ENCODE measurements at places on chromosomes 3 and 15.

- DNase-seq: peak; percentile 78
These were observed 255.7 kb upstream of the GRM7 start for GRCh38 chr3:6605227-6605626.

GRCh38 chr3:72065872-72066641 is 281.1 kb upstream of the PROK2 start:
- DNase-seq: no peak

GRCh38 chr3:128473180-128473519 is 6.5 kb upstream of the DNAJB8 start:
- DNase-seq: no peak

DNA sequence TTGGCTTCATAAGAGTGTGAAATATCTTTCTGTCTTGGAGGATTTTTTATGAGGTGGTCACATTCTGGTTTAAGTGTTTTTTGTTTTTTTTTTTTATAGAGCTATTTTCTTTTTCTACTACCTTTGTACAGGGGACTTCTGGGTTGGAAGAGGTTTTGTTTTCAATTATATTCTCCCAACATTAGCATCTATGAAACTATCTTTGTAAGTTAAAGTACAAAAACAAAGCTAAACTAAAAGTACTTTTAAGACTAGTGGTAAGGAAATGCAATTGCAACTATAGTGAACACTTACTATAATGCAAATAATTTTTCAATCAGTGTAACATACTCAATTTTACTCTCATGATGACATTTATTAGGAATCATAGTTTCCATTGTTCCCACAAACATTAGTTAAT is 688.2 kb downstream of the SI start:
- DNase-seq: no peak

DNA sequence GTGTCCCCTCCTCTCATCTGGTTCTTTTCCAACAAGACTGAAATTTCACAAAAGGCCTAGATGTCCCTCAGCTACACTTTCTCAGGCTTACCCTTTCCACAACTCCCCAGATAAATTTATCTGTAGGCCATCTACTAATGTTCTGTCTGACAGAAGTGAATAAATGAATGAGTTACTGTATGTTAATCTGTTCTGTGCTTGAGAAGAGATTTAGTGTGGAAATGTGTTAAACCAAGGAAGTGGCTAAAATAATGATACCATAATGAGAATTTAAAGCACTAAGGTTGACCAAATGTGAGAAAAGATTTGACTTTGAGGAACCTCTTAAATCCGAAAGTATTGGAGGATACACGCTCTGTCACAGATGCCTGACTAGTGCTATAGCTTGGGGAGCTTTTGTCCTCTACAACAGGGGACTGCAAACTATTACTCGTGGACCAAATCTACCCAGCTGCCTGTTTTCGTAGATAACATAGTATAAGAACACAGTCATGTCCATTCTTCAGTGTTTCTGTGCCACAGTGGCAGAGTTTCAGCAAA is 74.8 kb upstream of the P2RY1 start:
- DNase-seq: no peak

GRCh38 chr3:29949131-29949530 is 657.3 kb upstream of the TGFBR2 start:
- no peak for DNase-seq

DNA sequence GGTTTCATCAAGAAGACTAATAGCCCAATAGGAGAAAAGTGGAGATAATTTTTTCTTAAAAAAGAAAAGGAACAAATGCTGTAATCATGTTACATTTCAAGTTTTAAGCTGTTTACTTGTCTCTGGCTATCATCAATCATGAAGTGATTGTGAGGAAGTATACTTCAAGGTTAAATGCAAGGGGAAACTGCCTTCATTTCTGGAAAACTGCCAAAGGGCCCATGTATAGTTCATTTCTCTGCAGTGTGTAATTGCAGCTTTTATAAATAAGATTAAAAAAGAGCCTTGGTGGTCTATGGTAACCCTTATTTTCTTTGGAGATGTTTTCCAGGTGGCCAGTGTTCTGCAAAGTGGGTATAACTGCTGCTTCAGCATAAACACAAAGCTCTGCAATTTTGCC is 101.9 kb downstream of the GRM7 start:
- DNase-seq: no peak

DNA sequence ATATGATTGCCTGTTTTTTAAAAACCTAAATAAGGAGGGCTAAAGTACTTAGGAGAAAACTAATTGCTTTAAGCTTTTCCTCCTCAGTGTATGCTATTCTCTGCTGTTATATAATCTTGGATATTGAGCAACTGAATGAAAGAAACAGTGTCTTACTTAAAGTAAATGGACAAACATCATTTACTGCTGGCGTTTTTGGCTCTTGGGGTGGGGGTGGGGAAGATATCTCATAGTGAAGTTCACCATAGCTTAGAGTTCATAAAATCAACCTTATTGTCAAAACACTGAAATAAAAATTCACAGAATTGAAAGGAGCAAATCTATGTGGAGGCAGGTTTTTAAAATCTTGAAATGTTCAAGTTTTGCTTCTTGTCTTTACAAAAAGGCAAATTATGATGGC is 256.4 kb upstream of the SOX2 start:
- no peak for DNase-seq

DNA sequence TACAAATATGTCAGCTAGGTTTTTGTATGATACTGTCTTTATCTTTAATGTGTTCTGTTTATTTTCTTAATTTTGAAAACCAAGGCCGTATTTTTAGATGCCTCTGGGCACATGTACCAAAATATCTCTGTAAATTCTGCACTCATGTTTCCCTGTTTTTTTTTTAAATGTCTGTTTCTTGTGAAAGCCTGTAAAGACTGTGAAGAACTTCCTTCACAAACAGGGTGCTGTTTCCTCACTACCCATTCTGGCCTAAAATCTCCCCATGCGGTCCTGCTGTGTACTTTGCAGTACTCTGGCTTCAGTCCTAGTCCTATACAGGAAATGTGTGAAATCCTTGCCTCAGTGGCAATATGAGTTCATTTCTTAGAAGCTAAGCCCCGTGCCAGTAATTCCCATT is 133.4 kb upstream of the ZBTB20 start:
- no peak for DNase-seq

- peak; percentile 6 for DNase-seq
These were observed 300.6 kb upstream of the KCNH8 start for GRCh38 chr3:18847583-18848197.

GRCh38 chr3:182793663-182794454 is 555 bp downstream of the ATP11B start:
- peak; percentile 37 for DNase-seq

DNA sequence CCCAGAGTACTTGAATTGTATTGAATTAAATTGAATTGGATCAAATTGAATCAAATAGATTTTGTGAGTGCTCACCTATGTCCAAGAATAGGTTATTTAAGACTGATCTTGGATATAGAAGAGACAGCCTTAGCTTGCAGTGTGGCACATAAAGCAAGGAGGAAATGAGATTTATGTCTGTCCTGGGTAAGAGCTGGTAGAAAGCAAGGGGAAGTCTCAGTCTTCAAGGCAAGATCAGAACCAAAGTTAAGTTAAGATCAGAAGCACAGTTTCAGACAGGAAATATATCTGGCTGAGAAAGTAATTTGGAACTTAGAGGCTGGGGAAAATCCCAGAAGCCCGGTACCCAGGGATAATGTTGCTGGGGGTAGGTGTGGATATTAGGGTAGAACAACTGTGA is 244.4 kb upstream of the ARPP21 start:
- DNase-seq: no peak

DNA sequence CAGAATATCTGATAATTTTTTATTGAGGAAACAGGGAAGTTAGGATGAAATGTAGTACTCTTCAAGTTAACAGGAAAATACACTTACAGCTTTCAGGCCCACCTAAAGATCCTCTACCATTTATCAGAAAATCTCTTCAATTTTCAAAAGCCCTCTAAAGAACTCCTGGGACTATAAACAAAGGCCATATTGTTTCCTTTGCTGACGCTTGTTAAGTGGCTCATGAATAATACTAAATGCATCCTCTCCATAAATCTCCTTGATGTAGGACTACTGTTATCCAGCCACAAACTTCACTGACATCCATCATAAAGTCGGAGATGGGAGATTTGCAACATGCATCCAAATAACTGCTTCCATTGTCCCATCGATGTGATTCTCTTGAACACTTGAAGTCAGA is 326.5 kb downstream of the ZIC1 start:
- DNase-seq: no peak

- DNase-seq: no peak
These were observed 136.7 kb upstream of the WNT5A start for GRCh38 chr3:55623786-55624185.

- DNase-seq: no peak
These were observed 102.2 kb upstream of the ATP10A start for GRCh38 chr15:25965326-25965725.

DNA sequence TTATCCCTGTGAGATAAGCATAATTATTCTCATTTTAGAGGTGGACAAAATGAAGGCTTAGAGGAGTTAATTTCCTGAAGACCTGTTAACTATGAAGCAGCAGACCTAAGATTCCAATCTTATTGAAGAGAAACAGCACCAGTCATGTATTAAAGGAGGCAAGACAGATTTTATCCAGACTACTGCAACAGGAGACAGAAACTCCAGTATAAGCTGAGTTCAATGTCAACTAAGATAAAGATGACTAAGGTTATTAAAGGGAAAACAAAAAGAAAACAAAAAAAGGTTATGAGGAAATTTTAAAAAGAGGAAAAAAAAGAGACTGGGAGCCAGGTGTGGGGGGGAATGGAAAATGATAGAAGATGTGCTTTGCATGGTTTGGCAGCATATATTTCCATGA is 707.7 kb upstream of the NR2F2 start:
- DNase-seq: no peak

DNA sequence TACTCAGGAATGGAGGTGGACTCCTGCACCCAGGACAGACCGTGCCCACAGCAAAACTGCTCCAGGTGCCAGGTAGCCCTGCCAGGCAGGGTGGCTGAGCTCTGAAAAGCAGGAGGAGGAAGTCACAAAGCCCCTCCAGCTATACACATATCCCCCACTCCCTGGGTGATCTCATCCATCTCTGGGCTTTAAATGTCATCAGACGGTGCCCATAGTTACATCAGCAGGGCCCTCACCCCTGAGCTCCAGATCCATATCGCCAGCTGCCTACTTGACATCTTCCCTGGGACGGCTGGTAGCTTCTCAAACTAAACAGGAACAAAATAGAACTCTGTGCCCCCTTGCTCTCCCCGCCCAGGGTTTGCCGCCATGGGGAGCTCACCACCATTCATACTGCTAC is 87.7 kb downstream of the MEGF11 start:
- DNase-seq: no peak

DNA sequence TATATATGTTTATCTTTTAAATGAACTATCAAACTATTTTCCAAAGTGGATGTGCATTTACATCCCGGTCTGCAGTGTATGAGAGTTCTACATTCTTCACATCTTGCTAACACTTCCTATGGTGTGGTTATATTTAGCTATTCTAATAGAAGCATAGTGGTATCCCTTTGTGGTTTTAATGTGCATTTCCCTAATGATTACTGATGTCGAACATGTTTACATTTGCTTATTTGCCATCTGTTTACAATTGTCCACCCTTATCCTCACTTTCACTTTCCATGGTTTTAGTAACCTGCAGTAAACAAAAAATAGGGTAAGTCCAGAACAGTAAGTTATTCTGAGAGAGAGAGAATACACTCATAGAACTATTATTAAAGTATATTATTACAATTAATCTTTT is 360.5 kb upstream of the NAALADL2 start:
- DNase-seq: no peak

- DNase-seq: no peak
These were observed 805 bp upstream of the RGMA start for GRCh38 chr15:93089727-93090305.

DNA sequence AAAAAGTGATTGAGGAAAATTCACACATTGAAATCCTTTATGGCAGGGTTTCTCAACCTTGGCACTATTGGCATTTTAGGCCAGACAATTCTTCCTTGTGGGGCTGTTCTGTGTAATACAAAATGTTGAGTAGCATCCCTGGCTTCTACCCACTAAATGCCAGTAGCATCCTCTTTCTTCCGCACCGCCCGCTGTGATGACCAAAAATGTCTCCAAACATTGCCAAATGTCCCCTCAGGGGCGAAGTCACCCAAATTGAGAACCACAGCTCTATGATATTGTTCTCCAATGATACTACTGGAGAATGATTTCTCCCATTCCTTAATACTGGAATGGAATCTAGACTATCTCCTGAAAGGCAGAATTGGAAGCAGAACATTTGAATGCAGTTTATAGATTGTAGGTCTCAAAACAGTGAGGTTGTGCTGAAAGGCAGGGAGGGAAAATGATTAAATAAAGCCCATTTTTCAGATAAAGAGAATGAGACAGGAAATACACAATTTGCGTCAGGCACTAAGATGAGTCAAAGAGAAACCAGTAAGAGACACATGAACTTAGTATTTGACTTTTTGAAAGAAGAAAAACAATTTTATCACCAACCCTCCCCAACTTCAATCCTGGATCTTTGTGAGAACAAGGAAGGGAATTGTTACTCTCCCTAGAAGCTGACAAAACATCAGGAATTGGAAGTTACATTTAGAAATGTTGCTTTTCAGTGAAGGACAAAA is 101.6 kb upstream of the TNIK start:
- no peak for DNase-seq

- no peak for DNase-seq
These were observed 109.8 kb downstream of the FBLN2 start for GRCh38 chr3:13658681-13659080.

- no peak for DNase-seq
These were observed 76.3 kb upstream of the ABHD17C start for GRCh38 chr15:80618685-80619400.

DNA sequence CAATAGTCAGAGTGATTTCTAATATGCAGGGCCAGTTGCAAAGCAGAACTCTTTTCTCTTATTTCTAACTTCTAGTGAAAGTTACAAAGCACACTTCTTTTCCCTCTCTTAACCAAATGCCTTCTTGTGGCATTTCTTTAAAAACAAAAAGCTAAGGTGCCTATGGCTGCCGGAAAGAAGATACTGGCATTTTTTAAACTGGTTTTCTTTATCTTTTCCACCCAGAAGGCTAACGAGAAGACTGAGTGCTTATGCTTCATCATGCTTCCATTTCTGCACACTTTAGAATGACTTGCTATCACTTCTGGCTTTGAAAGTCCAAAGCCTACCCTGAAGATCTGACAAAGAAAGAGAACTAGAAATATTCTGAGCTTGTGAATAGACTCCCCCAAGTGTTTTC is 141.3 kb downstream of the P2RY1 start:
- DNase-seq: no peak

- DNase-seq: no peak
These were observed 1.1 kb downstream of the FANCD2OS start for GRCh38 chr3:10106919-10107318.

GRCh38 chr3:30162579-30162978 is 443.8 kb upstream of the TGFBR2 start:
- no peak for DNase-seq

- DNase-seq: no peak
These were observed 30.4 kb upstream of the AEN start for GRCh38 chr15:88590759-88591158.

GRCh38 chr3:121667333-121667732 is 6.6 kb upstream of the HCLS1 start:
- no peak for DNase-seq

GRCh38 chr3:56196700-56197099 is 271.6 kb downstream of the ERC2 start:
- no peak for DNase-seq

Data from NCI-H526 treated with DMSO at 0.1 percent for 48 hours (cell line).